ENCODE measurements at places on chromosomes 3 and 15. TPM values are rescaled to one million over a fixed set of nuclear protein-coding genes. Genes with fewer than 3 reads are reported as not detected.

PCCB gene
- 48.3 TPM for total RNA-seq

STAB1 gene
- 330 TPM for total RNA-seq

GOLGA8S gene
- 0.13 TPM for total RNA-seq

AGBL1 gene
- total RNA-seq: not detected

CD200 gene
- 11.8 TPM for total RNA-seq

TSC22D2 gene
- total RNA-seq: 6.2 TPM

ITIH1 gene
- not detected for total RNA-seq
